ENCODE measurements at places on chromosomes 2 and 18.

- no peak for DNase-seq
Measured at GRCh38 chr2:179446476-179447141, 182.0 kb upstream of the SESTD1 start.

DNA sequence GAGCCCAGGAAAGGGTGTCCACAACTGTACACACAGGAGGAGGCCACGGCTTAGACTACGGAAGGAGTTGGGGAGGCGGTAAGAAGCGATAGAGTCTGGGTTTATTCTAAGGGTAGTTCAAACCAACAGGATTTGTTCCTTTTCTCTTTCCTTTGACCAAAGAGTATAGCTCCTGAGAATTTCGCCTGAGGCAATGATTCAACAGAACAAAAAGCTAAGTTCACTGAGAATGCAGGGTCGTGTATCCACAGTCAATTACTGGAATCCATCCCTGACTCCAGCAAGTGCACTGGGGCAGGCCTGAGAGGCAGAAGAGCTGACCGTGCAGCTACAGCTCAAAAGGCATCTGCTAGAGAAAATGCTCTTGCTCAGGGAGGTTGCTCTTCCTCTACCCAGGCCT is 140.9 kb downstream of the TFCP2L1 start:
- DNase-seq = no peak

DNA sequence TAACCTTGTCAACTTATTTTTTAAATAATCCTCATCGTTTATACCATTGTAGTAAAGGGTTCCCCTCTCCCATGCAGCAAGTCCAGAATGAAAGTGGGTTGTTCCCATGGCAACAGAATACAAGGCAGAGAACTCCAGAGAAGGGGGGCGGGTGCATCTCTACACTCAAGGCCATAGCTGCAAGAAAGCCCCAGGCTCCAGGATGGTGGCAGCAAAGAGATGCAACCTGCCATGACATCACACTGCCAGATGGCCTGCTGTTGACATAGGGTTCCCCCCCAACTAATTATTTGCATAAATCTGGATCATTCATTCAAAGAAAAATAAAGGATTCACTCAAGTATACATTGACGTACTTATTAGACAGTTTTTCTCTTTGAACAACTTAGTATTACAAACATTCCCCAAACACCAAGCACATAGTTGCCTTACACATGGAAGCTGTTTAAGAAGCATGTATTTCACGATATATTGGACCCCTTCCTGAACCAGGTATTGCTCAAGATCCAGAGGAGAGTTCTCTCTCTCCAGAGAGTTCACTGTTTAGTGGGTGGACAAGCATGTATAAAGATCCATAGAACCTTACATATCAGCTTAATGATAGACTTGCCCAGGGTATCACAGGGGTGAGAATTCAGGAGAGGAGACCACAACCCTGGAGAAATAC is 87.4 kb upstream of the KLF7 start:
- no peak for DNase-seq

DNA sequence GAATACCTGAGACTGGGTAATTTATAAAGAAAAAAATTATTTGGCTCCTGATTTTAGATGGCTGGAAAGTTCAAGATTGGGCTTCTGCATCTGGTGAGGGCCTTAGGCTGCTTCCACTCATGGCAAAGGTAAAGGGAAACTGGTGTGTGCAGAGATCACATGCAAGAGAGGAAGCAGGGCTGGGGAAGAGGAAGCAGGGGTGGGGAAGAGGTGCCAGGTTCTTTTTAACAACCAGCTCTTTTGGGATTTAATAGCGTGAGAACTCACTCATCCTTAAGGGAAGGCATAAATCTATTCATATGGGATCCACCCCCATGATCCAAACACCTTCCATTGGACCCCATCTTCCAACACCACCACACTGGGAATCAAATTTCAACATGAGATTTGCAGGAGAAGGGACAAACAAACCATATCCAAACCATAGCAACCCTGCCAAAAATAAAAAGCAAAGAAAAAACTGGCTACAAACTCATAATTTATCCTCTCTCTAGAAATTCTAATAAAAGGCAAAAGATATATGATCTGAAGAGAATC is 30.4 kb downstream of the PRKRA start:
- no peak for DNase-seq

All from HS-27A (cell line).